ENCODE measurements at places on chromosomes 3 and 15.

- no peak for DNase-seq
These were observed 140.2 kb upstream of the STT3B start for GRCh38 chr3:31392568-31392967.

DNA sequence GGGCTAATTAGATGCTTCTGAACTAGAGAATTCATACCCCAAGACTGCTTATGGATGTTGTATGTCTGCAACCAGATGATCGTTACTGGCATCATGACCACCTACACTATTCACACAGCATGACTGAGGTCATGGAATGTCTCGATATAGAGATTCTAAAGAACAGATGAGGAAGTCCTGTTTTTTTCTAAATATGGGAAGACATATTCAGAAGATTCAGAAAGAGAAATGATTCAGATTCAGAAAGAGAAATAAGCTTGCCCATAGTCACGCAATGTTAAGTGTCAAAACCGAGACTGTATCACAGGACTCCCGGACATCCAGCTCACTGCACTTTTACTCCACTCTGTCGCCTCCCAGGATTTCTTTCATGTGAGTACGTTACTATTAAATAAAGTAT, 136.2 kb downstream of the TPRG1 start:
- DNase-seq, result no peak

- DNase-seq, result no peak
These were observed 452.4 kb downstream of the SHQ1 start for GRCh38 chr3:72395776-72396311.

GRCh38 chr3:2247831-2248230, 149.2 kb downstream of the CNTN4 start:
- no peak for DNase-seq

DNA sequence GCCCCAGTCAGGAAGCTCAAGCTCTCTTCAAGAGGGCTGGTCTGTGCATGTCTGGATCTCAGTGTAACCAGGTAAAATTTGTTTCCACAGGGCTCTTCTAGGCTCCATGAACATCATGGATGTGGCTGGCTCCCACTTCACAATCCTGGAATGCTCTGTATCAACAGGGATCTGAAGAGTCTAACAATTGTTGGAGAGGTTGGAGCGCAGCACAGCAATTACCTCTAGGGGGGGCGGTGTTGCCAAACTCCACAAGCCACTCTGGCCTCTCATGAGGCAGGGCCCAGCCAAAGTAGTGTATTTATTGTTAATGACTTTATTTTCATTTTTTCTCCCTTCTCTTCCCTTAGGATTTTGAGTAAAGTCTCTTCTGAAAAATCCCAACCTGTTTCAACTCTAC, 6.1 kb upstream of the EIF2B5 start:
- DNase-seq, result peak; percentile 20
